ENCODE measurements at places on chromosomes 1 and 21.

DNA sequence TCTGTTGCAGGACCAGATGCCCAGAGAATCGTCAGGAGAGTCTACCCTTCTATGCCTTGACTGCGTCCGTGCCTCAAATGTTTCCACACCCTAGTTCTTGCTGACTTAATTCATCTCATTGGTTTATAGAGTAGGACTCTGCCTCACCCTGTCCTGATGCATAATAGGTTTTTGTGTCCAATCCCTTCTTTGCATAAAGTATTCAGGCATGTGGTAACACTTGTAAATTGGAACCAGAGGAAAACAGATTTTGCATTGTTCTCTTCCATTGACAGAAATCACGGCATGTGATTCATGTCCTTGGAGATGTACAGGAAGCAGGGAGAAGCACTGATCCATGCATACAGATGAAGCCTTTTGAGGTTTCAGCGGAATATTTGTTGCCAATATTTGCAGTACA is 29.5 kb downstream of the PLPPR5 start:
- no peak for DNase-seq

DNA sequence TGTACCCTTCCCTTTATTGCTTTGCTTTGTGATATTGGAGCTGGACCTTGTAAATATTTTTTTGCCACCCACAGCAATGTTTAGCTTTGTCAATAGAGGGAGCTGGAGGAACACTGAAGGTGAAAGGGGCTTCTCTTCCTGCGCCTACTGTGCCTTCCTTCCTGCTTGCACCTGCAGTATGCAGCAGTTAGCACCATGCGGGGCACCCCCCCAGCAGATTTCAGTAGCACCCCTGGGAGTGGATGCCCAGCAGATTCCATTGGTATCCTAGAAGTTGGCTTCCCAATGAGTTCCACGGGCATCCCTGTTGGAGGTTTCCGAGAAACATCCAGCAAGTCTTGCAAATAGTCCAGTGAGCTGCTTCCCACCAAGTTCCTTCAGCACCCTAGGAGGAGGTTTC is 25.6 kb downstream of the S100A10 start:
- no peak for DNase-seq

DNA sequence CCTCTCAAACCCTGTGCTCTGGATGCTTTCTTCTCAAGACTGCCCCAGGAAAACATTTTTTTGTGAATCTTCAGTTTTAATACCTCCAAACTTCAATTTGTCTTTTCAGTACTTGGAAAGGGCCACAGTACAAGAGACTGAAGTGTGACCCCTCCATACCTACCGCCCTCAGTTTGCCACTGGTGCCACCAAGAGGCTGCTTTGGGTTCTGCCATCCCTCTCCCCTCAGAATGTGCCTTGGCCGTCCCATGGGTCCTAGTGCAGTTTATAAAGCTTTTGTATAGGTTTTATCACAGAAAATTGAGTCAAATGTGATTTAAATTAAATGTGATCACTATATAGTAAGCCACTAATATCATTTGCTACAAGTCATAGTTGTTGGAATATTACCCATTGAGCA is 60.8 kb upstream of the PGD start:
- no peak for DNase-seq

- DNase-seq, result no peak
These were observed 119.3 kb upstream of the ZC3H12A start for GRCh38 chr1:37354876-37355650.

DNA sequence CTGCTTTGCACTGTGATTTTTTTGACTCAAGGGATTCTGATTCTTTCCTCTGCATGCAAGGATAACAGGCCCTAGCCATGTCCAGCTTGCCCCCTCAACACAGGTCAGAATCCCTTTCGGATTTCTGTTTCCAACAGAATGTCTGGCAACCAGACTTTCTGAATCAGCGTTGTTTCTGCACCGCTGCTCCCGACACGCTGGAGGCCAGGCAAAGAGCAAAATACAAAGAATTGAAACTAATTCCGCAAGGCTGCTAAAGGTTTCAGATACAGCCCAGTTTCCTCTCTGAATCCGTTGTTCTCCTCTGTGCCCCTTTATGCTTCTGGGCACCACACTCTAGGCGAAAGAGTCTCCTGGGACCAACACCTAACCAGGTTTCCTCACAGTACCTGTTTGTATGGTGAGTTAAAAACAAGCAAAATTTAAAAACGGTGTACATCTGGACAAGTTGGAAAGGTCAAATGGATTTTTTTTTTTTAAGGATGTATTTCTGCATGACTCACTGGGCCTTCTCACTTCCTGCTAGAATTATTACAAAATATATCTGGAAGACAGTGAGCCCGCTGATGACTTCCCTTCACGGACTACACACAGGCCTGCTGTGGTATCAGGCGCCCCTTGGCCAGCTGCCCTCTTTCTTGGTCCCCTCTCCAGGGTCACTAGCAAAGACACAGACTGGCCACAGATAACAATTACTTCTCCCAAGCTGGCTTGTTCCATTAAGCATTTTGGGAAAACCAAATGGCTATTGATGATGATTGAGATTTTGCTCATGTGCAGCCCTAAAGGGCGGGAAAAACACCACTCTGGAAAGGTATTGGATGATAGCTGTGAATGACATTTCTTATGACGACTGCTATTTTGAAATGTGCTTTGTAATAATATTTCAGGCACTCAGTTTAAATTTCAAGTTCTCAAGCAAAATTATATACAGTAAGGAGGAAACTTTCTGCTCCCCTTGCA is 118.3 kb downstream of the TGFB2 start:
- DNase-seq, result no peak

DNA sequence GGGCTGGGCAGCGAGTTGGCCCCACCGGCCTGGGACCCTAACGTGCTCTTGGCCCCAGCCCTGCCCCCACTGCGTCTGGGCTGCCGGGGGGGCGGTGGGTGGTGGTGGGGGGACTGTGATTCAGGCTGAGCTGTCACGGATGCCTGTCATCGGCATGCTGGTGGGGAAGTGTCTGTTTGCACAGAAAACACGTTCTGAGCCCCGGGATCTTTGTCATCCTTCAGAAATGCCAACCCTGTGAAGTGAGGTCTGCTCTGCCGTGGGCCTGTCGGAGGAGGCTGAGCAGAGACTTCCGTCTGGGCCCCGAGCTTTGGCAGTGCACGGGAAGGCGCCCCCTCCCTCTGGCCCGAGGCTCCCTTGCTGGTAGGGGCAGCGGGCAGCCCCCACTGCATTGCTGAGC is 24.3 kb upstream of the PLCH2 start:
- DNase-seq, result no peak

DNA sequence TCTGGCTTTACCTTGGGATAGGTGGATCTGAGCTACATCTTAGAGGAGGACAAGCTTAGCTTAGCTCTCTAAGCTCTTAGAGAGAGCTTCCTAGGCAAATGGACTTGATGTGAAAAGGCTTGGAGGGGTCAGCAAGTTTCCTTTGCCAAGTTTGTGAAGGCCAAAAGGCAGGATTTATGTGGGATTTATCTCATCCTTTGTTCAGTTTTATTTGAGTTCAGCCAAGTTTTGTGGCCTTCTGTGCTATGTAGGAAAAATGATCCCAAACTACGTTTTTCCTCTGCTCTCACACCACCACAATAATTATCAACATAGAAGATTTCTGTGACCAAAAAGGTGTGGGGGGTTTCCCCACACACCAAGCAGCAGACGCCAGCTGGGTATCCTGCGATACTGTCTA is 26.0 kb upstream of the RNF11 start:
- no peak for DNase-seq

GRCh38 chr1:47388891-47389238 is 27.2 kb upstream of the FOXE3 start:
- no peak for DNase-seq

GRCh38 chr1:11052839-11053757 is 6.1 kb upstream of the MASP2 start:
- DNase-seq, result no peak

DNA sequence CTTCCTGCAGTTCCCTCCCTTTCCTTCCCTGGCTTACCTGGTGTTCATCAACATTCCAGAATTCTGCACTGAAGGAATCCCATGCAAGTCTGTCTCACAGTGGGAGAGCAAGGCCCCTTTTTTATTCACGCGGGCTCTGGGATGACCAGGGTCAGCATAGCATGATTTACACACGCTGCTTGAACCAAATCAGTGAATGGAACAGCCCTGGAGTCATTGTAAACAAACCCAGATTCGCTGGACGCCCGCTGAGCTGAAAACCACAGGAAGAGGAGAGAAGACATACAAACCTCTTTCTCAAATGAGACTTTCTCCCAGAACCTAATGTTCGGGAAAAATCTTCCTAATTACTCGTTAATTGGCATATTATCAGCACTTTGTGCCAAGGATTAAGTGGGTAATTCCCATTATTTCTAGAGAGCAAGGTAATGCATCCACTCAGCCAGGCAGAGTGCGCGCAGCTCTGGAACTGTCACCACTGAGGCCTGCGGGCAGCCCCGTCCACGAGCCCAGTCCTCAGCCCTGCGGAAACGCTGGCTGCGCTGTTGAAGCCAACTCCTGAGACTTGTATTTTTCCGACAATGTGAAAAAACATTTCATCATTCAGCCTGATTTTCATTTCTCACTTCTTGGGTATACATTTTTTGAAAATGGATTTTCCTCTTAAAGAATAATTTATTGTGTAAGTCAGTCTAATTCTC is 140.0 kb downstream of the ETS2 start:
- DNase-seq, result no peak

- DNase-seq, result no peak
These were observed 71.4 kb downstream of the FNBP1L start for GRCh38 chr1:93519199-93519829.

GRCh38 chr1:81702079-81702715 is 98.5 kb upstream of the ADGRL2 start:
- DNase-seq, result no peak

GRCh38 chr1:166738873-166739272 is 100.4 kb upstream of the POGK start:
- DNase-seq, result no peak

DNA sequence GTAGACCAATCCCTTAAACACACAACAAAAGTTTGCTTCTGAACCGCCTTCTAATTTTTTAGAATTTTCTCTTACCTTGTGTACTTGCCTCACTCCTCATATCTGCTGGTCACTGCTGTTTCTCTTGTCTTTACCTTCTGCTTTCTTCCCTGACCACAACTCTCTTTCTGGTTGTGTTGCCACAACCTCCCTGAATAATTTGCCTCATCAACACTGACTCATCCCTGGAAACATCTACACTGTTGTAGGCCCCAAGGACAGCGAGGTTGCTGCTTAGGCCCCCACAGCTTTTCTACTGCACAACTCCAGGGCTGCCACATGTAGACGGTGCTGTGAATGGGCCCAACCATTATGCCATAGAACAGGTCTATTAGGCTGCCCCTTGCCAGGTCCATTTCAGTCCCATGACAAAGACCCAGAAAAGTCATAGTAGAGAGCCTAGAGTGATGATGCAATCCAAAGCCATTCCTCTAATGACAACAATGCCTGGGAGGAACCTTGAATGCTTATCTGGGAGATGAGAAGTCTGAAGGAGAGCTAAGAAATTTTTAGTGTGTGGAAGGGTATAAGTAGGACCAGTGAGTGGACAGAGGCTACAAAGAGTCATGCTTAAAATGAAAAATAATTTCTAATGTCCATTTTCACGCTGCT is 36.6 kb upstream of the LCE5A start:
- DNase-seq, result no peak

DNA sequence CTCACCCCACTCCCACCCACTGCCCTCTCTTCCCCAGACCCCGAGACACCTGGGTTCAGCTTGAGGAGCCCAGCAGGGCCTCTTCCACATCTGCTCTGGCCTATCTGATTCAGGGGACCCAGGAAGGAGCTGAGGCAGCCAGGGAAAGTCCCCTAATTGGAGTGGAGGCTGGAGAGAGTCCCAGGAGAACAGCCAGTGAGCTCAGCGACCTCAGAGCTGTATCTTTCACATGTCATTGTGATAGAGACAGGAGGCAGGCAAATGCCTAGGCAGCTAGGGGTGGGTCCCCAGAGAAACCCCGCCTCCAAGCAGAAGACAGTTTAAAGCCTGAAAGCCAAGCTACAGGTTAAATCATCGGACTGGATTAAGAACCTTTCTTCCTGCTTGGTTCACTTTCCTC is 122.7 kb downstream of the MATN1 start:
- DNase-seq, result no peak

- no peak for DNase-seq
These were observed 3.4 kb downstream of the CAPN9 start for GRCh38 chr1:230750576-230750975.

GRCh38 chr1:209335178-209335577 is 248.3 kb upstream of the CAMK1G start:
- no peak for DNase-seq

DNA sequence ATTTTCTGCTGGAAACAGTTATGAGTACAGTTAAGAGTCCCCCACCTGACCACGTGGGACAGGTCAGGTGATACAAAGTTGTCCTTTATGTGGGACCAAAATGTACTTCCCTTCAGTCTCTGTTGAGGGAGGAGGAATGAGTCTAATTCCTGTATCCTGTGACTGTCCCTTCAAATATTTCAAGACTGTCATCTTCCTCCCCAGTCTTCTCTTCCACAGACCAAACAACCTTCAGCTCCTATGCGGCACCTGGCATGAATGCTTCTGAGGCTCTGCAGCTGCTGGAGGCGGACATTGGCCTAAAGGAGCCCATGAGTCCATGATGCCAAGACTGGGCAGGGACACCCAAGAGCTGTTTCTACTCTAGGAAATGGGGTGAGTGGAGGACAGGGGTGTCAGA is 72.1 kb upstream of the SIM2 start:
- no peak for DNase-seq

- no peak for DNase-seq
These were observed 16.6 kb upstream of the EYA3 start for GRCh38 chr1:28104866-28105467.

- no peak for DNase-seq
These were observed 100.0 kb downstream of the ABCA4 start for GRCh38 chr1:94020764-94021579.

DNA sequence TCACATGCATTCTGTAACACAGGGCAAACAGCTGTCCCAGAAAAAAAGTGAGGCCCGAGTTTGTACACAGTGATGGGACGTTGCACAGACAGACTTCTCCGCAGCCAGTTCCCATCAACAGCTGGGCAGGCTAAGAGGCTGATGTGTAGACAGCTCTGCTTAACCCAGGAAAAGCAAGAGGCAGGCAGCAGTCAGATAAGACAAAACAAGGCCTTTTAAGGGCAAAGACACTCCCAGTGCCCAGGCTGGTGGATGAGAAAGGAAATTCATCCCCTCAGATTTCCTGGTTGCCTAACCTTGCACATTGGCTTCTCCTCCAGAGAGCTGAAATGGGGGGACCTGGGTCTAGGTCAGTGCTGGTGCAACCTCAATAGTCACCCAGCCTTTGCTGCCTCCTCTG is 17.2 kb upstream of the PHLDA3 start:
- DNase-seq, result no peak
